ENCODE measurements at places on chromosomes 5 and 9.

GRCh38 chr9:21803649-21804048 lies 1.2 kb downstream of the MTAP start:
- DNase-seq: no peak

DNA sequence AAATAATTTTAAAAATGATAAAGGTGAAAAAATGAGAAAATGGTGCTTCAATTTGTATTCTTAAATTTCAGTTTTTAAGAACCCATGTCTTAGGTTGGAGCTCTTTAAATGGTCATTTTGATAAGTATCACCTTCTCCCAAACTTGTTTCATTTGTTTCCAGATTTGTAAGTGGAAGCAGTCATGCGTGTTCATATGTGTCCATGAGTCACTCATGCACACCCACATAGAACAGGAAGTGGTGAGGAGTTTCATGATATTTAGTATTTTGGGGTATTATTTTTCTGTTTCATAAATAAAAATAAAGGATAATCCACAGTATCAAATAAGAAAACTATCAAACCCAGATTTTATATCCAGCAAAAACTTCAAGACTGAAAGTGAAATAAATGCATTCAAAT lies 570.4 kb upstream of the ST8SIA4 start:
- DNase-seq: no peak

DNA sequence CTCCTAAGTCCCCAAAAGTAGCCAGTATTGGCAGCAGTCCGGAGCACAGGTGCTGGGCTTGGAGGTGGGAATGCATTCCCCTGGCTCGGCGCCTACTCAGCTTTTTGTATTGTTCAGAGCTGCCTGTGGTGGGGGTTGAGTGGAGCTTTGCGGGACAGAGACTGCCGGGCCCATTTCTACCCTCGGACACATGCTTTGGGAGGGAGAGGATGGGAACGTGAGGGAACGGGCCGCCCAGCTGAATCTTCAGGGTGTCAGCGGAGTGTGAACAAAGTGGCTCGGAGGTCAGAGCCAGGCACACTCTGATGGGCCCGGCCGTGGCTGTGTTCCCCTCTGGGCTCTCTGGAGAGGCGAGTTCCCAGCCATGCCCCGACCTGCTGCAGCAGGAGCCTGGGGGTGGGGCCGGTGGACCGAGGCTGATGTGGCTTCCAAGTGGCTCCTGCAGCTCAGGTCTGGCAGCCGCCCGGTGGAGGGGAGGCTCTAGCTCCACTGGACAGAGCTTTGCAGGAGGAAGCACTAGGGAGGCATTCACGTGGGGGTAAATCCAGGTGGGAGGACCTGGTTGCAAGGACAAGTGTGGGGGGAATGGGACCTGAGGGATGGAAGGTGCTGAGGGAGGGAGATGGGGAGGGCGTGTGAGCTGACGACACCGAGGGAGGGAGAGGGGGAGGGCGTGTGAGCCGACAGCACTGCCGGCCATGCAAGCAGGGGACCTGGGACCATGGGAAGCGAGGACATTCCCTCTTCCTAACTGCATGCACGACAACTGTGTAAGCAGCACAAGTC lies 31.1 kb upstream of the SLC6A3 start:
- no peak for DNase-seq

DNA sequence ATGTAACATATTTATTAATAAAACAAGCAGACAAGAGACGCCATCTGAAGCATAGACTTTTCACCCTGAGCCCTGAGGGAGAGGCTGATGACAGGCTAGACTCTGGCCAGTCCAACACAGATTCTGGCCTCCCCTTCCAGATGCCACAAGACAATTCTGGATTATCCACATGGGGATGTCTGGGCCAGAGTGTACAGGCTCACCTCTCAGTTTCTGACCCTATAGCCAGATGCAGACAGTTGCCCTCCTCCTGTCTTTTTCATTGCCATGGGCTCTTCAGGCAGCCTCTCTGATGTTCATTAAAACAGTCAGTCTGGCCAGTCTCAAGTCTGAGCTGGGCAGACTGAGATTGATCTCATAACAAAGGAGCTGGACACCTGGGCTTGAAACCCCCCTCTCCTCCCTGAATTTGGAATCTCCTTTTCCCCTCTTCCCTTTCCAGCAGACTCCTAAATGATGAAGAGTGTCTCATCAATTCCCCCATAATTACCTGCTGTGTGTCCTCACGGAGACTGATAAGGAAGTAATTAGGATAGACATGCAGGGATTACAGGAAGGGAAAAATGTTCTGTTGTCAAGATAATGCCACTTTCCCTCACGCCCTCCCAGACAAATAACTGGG lies 89.6 kb downstream of the ASTN2 start:
- no peak for DNase-seq

GRCh38 chr5:21649969-21650368 lies 1203.2 kb downstream of the CDH12 start:
- no peak for DNase-seq

GRCh38 chr5:77864997-77865396 lies 88.9 kb upstream of the TBCA start:
- no peak for DNase-seq

- DNase-seq: no peak
These were observed 436 bp upstream of the EMB start for GRCh38 chr5:50441493-50441955.

DNA sequence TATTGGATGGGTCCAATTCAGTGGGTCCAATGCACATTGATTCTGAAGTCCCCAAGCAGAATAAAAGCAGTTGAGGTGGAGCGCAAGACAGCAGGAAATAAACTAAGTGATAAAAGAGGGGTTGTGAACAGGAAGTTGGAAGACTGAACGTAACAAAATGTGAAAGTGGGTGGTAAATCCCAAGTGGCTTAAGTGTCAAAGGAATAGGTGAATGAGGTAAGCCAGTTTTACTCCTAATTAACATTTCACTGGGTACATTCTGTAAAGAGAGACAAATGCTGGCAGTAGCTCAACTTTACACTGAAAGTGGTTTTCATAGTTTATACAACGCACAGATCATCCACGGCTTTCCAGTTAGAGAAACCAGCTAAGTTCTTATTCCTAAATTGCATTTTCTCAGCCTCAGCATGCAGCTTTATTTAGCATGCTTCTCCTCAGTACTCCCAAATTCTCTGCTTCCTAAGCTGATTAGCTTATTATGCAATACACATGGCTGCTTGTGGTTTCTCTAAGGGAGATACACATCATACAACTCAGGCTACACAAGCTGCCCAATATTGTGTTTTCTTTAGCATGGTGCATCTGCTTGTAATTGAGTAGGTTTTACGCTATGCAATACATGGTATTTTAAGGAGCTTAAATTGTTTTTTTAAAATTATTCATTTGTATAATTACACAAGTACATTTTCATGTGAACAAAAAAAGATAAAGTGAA lies 34.2 kb upstream of the HSD17B4 start:
- no peak for DNase-seq

- no peak for DNase-seq
These were observed 551.0 kb downstream of the KIF4B start for GRCh38 chr5:155564541-155564940.

- no peak for DNase-seq
These were observed 142.0 kb upstream of the ALDH1B1 start for GRCh38 chr9:38250279-38251035.
